ENCODE measurements at places on chromosomes 12 and 14. TPM values are rescaled to one million over a fixed set of nuclear protein-coding genes. Genes with fewer than 3 reads are reported as not detected.

- DNase-seq, result no peak
These were observed 396.1 kb downstream of the RAD51B start for GRCh38 chr14:68215629-68216028.

GRCh38 chr12:82299319-82300025, 58.7 kb downstream of the CCDC59 start:
- DNase-seq, result no peak

Gene DUSP16
- total RNA-seq, result 77.0 TPM

Gene KSR2
- 8.6 TPM for total RNA-seq

DNA sequence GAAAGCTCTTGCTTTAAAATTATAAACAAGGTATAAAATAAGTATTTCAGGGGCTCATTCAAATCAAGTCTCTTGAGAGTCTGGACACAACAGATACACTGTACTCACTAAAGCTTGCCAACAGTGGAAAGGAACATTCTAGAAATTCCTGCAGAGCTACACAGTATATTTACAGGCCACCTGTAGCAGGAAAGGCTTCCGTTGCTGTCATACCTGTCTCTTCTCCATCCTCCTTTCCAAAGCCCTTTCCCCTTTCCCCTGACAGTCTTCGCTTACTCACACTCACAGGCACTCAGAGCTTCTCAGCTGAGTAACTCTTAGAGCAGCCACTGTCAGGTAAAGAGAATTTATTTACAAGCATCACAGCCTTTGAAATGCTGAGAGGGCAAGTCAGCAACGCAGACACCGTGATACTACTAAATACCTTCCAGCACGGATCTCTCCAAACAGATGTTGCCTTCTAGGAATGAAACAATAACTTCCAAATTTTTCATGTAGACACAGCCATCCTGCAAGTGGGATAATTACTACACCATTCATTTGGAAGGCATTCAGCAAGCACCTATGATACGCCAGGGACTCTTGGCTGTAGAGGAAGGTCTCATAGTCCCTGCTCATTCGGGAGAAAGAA, 167.9 kb downstream of the FOXN3 start:
- no peak for DNase-seq

Gene GPRC5D
- 0.47 TPM for total RNA-seq

DNA sequence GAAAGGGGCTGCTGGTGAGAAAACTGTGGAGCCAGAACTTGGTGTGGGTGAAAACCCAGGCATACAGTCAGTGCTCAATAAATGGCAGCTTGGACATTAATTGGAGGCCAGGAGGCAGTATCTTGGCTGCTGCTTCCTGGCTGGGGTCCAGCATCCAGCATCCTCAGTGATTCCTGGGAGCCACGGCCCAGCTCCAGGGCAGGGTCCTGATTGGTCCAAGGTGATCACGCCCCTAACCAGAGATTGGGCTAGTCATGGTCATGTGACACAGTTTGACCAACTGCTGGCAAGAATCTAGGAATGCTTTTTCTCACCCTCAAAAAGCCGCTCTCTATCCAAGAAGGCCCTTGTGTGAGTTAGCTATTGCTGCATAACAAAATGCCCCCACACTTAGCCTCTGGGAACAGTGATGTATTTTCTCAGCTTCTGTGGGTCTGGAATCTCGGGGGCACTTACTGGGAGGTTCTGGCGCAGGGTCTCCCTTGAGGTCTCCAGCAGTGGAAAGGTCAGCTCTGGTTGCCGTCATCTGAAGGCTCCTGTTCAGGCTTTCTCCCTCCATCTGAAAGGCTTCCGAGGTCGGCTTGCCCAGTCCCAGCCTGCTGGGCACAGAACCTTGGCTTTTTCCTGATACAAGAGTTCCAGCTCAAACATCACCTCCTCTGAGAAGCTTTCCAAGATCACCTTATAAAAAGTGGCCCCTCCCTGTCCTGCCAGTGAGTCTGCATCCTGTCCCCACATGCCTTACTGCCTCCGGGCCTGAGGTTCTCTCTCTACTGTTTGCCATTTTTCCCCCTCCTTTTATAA, 119.2 kb upstream of the NCOR2 start:
- no peak for DNase-seq

Gene LUM
- 104 TPM for total RNA-seq

GRCh38 chr14:62213516-62213915, 451.3 kb downstream of the SNAPC1 start:
- DNase-seq, result no peak

- DNase-seq, result no peak
These were observed 117.4 kb downstream of the NUBPL start for GRCh38 chr14:31678421-31679249.

Gene TAMALIN
- total RNA-seq, result 50.7 TPM

Gene RNASE7
- 0.94 TPM for total RNA-seq

Gene MYL2
- total RNA-seq, result 6.2 TPM

- no peak for DNase-seq
These were observed 1.4 kb downstream of the BCL11B start for GRCh38 chr14:99270458-99271220.

- DNase-seq, result no peak
These were observed 827 bp downstream of the ALDH2 start for GRCh38 chr12:111767362-111768158.

Gene TMEM119
- 15.9 TPM for total RNA-seq

DNA sequence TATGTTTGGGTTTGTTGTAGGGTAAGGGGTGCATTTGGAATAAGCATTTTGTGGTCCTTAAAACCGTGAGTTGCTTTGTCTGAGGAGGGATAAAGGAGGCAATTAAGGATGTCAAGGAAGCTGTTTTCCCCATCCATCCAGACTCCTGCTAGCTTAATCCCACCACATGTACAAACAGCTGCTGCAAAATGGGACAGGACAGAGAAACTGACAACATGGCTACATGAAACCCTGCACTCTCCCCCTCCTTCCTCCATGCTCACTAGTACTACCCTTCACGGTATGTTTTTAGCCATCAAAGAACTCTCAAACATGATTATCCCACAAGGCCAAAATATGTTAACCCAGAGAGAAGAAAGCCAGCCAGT, 20.6 kb downstream of the ST8SIA1 start:
- DNase-seq, result no peak

DNA sequence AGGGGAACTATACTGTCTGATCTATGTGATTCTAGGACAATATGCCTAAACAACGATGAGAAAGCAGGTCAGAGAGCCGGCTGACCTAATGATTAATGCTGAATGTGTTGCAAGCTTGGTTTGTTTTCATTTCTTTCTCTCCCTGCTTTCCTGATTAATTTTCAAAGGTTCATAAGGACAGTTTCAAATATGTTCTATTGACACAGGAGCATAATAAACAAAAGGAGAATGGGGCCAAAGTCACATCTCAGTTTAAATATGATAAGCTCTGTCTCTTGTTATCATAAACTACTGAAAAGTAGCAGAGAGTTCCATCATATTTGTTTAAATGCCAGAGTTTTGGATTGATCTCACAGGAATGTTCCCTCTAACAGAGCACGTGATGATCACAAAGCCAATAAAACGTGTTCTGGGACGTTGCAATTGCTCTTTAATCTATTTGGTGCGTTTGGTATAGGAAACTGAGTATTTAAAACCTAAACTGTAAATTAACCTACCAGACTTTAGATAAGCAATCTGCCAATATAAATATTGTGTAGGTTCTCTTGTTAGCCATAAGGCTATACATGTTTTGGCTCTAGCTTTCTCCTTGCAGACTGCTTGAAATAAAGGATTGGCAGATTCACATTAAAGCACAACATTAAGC, 3.7 kb upstream of the HSD17B6 start:
- DNase-seq, result no peak

DNA sequence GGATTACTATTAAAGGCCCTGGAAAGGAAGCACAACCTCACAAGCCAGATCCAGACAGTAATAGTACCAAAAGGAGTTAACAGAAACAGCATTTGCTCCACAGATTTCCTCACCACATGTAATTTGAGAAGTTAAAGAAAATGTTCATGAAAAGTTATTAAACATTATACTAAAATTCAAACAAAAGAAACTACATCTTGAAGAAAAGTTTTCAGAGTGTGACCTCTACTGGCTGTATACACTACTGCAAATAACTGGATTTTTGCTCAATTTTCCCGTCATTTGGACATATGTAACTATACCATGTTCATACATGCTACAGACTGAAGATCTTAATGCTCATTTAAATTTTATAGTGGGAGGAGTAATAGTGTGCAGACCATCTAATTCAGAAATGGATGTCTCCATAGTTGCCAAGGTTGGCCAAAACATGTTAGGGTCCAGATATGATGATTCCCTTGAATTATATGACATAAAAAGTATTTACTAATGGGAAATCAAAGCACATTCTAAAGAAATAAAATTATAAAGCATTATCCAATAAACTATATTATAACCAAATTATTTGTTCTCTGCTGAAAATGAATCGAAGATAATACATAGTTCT, 5.6 kb downstream of the KRR1 start:
- DNase-seq, result no peak

Gene DNAH10
- 0.60 TPM for total RNA-seq

- no peak for DNase-seq
These were observed 16.2 kb downstream of the PYGL start for GRCh38 chr14:50928002-50928635.

DNA sequence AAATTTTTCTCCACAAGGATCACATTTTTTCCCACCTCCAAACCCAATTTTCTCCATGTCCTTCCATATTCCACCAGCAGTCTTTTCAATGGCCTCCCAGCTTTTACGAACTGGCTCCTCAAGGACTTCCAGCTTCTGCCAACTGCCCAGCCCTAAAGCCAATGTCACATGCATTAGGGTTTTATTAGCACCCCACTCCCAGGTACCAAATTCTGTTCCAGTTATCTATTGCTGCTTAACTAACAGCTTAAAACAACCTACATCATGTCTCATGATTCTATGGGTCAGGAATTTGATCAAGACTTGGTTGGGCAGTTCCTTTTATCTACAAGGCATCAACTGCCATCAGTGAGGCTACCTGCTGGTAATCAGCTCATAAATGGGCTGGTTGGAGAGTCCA, 151.3 kb downstream of the SPTSSA start:
- no peak for DNase-seq

Gene PPP1R1A
- total RNA-seq, result 1.1 TPM

DNA sequence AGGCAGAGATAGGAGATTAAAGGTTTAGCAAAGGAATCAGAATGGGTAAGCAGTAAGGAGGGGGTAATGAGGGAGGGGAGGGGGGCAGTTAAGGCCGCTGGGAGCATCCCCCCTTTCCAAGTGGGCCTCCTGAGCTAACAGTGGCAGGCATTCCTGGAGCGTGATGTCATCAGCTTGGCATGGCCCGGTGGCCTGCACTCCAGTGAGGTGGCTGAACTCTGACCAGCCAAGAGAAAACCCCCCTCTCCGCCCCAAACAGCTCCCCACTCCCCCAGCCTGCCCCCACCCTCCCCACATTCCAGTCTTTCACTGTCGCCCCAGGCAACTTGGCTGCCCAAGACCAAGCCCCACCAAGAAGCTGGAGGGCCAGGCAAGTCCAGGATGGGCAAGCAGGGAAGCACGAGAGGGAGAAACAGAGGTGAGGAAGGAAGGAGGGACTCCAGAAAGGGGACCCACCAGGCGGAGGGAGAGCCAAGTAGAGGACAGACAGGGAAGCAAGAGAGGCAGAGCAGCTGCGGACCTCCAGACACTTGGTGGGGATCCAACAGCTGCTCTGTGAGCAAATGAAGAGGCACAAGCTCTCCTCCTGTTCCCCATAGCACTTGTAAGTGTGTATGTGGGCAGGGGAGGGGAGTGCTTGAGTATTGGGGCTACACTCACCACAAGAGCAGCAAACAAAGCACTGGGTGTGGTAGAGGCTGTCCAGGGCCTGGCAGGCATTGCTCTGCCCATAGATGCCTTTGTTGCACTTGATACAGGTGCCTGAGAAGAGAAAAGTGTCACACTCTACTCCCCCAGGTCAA, 4.5 kb downstream of the AJUBA start:
- peak; percentile 61 for DNase-seq

Gene PIANP
- 2.6 TPM for total RNA-seq

Gene PLBD2
- 31.8 TPM for total RNA-seq

Gene TMEM229B
- total RNA-seq, result 24.7 TPM

Data from ureter (tissue), 1 donor.